Stimulated activated CD8-positive, alpha-beta memory T cell treated with anti-CD3 and anti-CD28 coated beads, Interleukin-15, amount 100 ng/mL, for 1 hour (primary cell): ENCODE measurements at places on chromosomes 4 and X.

GRCh38 chr4:183853548-183853940 lies 51.6 kb upstream of the STOX2 start:
- DNase-seq = no peak

- DNase-seq = no peak
These were observed 42.4 kb downstream of the KIAA0232 start for GRCh38 chr4:6824772-6825402.

GRCh38 chr4:183100827-183101226 lies 1.8 kb downstream of the WWC2 start:
- no peak for DNase-seq

GRCh38 chr4:8586246-8586645 lies 6.1 kb downstream of the GPR78 start:
- DNase-seq = no peak

DNA sequence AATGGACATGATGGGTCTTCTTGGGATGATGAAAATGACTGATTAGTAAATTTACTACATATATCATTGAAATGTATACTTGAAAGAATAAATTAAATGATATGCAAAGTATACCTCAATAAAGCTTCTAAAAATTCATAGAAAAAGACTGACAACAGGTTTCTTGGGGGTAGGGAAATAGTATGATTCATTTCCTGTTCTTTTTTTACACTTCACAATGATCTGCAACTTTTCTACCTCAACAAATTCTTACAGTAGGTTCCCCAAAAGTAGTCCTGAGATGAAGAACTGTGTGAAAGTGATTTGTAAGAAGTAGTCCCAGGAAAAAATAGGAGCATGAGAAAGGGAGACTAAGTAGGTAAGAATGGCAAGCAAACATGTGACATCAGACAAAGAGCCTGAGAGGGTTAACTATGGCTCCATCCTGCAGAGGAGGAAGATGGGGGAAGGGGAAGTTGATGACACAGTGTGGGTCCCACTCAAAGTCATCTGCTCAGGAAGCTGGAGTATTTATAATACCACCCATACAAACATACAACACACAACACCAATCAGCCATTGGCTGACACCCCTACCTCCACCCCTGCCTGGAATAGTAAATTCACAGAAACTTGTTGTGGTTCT lies 73.9 kb downstream of the ARHGAP6 start:
- no peak for DNase-seq

DNA sequence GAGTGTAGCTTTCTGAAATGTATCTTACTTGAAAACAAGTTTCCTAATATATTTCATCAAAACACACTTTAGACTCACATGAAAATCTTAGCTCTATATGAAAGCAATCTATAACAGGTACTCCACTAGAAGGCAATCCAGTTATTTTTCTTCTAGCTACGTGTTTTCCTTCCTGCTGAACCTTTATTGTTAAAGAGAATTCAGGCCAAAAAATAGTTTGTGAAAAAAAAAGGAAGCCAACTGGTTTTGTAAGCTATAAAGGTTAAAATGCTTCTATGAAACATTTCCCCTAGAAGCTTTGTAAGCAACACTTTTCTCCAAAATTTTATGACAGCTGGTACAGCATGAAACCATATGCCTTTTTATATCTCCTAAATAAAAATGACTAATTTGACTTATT lies 304.7 kb upstream of the DIAPH2 start:
- no peak for DNase-seq
